ENCODE measurements at places on chromosomes 6 and 20.
A peak's percentile ranks its signal among the peaks of the same experiment; 100 is the strongest.

DNA sequence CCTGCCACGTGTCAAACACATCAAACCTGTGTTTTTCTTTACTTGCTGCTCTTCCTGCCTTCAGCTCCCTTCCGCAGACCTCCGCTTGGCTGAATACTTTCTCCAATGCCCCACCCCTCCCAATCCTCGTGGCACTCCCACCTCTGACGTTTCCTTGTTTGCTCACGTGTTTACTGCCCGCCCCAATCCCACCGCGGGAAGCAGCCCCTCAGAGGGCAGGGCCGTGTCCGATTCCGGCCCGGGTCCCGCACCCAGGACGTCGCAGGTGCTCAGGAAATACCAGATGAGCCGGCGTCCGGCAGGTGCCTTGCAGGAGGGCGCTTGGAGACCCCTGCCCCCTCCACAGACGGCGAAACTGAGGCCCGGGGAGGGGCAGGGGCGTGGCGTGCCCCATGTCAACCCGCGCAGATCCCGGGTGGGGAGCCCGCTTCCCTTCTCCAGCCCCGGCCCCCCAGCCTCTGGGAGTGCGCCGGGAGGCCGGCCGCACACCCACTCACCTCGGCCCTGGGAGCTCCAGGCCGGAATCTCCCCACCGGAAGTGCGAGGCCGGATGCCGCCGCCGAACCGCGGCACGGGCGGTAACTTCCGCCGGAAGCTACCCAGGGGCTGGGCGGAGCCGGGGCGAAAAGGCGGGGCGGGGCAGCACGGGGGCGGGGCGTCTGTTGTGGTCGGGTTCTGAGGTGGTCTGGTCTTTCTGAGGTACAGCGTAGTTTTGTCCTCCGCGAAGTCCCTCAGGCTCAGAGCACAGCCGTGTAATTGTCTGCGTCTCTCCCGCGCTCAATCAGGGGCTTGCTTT is 42.3 kb downstream of the ELMO2 start:
- peak; percentile 82 for DNase-seq

GRCh38 chr6:21949211-21949801 is 347.5 kb downstream of the PRL start:
- DNase-seq, result no peak

- DNase-seq, result no peak
Observed at GRCh38 chr6:158808941-158809678, 10.1 kb downstream of the EZR start.

DNA sequence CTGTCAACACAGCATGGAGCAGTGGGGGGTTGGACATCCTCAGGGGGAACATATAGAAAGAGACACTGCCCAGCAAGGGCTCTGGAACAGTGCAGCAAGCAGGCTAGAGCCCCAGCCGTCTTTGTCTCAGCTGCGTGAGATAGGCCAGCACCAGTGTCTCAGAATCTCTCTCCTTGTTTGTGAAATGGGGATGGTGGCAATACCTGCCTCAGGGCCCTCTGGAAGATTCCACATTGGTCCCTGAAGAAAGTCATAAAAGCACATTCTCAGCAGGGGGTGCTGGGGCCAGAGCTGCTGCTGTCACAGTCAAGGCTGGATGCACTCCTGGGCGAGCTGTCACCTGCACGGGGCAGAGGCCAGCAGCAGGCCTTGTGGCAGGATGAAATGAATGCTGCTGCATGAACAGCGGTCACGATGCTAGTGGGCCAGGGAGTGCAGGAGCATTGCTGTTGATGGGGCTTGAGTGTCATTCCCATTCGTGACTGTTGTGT is 121.7 kb downstream of the SYCP2 start:
- DNase-seq, result no peak

GRCh38 chr20:39885975-39886649 is 802.9 kb downstream of the MAFB start:
- no peak for DNase-seq

DNA sequence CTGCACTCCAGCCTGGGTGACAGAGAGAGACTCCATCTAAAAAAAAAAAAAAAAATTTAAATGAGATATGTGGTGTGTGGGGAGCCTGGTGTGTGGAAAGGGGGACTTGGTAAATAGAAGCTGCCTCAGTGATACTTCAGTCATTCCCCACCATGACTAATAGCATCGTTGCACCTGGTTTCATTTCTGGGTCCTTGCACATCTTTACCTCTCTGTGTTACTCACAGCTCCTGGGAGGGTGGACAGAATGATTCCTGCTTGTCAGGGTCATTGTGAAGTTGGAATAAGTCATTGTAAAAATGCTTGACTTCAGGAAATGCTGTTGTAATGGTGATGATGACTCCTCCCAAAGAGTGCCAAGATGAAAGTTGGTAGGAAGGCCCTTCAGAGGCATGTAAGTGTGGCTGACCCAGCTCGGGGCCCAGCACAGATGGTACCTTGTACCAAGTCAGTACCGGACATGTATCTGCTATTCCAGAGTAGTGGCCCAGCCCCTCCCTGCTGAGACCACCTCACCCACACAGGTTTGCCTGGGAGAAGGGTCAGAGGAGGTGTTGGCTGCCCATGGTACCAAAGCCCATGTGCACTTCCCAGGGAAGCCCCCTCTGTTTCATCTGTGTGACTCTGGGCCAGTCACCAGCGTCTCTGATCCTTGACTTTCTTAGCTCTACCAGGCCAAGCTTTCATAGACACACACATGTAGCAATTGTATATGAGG is 48.4 kb downstream of the PLAGL2 start:
- DNase-seq, result no peak

DNA sequence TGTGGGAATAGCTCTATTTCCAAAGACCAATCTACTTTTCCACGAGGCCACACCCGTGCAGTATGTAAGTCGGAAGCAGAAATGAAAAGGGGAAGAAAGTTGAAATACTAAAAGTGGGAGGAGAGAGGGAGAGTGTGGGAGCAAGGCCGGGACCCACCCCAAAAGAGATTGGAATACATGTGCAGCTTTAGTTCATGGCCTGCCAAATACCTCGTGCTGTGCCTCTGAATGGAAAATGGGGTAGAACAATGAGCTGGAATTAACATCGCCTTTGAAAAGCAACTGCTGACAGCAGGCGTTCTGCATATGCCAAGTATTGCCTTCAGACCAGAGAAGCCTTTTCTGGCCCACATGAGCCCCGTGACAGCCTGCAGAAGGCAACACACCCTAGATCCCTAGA is 155.6 kb downstream of the CD83 start:
- DNase-seq, result no peak

- no peak for DNase-seq
Observed at GRCh38 chr6:34238585-34239499, 2.2 kb downstream of the HMGA1 start.

GRCh38 chr6:89941031-89941762 is 46.9 kb downstream of the GJA10 start:
- DNase-seq, result no peak

GRCh38 chr6:12296604-12297003 is 6.4 kb downstream of the EDN1 start:
- DNase-seq, result no peak

DNA sequence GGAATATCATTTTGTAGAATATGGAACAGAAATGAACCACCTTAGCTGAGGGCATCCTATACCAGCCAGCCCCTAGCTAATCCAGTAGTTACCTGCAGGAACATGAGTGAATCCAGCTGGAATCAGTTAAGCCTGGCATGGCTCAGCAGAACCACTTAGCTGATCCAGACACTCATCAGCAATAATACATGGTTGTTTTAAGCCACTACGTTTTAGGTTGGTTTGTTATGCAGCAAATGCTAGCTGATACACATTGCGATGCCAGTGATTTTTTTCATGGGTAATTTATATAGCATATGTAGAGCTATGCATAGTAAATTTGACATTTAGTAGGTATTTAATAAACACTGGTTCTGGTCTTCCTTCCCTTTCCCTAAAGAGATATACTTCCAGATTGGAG is 201.9 kb upstream of the JAG1 start:
- no peak for DNase-seq

- no peak for DNase-seq
Observed at GRCh38 chr6:77653816-77654215, 977 bp downstream of the MEI4 start.

DNA sequence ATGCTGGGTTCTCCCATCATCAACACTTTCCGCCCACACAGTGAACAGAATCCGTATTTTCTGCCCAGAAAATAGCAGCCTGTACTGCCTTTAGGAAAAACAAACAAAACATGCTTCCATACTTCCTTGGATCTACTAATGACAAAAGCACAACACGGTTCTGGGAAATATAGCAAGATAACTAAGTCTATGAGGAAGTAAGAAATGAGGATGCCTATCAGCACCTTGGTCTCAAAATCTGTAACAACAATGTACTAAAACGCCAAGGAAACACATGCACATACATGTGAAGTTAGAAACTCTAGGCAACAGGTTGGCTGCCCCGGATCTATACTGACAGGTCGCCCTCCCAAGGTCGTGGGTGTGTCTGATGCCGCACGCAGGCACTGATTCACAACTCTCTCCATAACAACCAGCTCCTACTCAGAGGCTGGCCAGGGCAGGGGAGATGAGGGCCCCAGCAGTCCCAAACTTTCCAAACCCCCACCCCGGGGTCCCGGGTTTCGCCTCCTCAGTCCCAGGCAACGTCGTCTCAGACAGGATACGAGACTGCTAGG is 710 bp downstream of the BTBD9 start:
- peak; percentile 56 for DNase-seq

DNA sequence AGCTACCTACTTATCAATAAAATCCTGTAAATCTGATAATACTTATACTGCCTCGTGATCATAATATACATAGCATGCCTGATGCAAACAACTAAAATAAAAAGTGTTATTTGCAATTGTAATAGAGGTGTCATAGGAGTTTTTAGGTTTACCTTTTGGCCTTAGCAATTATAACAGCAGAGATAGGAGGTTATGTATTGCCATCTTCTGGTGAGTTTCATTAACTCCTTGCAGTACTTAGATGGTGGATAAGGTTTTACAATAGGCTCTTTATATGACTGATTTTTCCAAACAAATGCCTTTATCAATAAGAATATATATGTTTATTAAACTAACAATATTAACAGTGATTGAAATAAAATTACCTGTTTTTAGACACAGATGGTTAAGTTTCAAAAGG is 27.8 kb upstream of the MYCT1 start:
- DNase-seq, result no peak

- DNase-seq, result no peak
Observed at GRCh38 chr6:45756606-45757005, 259.1 kb downstream of the CLIC5 start.

GRCh38 chr20:59175861-59176260 is 12.2 kb downstream of the ZNF831 start:
- DNase-seq, result no peak

DNA sequence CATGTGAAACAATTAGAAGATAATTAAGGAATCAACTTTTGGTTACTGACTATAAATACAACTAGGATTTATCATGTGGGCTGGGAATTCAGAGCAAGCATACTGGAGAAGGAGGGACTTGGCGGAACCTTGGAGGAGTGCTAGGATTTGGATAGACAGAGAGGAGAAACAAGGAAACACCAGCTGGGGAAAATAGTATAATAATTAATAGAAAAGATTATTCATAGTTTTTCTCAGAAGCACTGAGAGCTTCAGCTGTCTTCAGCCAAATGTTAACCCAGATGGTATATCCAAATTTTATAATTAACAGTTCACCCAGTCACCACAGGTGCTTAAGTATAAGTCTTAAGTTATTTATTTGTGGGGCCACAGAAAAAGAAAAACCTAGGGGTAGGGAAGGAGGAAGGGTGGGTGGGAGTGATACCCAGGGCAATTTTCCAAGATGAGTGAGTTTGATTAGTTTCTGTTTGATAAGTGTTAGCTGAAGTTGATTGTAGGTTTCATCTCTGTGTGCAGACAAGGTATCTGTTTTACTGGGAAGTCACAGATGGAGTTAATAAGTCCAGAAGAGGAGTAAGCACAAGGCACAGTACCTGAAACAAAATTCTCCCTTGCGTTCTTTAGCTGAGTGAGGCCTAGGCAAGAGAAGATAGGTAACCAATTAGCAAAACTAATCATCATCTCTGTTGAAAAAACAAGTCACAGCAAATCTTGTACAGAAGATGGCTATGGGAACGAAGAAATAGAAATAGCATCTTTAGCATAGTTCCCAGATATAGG is 175.5 kb downstream of the TFAP2B start:
- no peak for DNase-seq

DNA sequence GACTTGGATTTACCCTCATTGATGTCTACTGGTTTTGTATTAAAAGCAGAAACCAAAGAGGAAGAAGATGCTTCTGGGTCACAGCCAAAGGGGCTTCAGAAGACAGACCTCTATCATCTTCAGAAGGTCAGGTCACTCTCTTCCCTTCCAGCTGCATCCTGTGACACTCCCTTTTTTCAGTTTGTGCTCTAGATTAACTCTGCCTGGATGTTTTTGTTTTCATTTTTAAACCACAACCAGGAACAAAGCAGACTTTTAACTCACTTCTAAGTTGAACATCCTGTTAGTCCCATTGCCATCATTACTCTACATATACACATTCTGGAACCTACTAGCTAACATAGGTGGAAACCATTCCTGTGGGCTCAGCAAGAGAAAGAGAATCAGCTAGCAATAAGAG is 45.2 kb downstream of the AKIRIN2 start:
- no peak for DNase-seq

DNA sequence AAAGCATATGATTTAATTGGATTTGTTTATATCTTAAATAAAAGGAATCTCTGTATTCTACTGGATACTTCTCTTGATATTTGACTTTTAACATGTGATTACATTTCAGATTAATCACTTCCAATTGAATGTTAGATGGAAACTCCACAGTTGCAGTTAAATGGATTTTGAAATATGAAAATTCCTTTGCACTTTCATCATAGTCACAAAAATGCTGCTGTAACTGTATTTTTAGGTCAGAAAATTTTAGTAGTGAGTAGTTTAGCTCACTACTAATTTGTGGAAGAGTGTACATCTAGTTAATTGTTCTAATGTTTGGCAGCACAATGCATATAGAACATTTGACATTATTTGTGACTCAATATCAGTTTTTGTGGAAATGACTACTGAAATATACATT is 26.8 kb downstream of the PTCHD4 start:
- no peak for DNase-seq

DNA sequence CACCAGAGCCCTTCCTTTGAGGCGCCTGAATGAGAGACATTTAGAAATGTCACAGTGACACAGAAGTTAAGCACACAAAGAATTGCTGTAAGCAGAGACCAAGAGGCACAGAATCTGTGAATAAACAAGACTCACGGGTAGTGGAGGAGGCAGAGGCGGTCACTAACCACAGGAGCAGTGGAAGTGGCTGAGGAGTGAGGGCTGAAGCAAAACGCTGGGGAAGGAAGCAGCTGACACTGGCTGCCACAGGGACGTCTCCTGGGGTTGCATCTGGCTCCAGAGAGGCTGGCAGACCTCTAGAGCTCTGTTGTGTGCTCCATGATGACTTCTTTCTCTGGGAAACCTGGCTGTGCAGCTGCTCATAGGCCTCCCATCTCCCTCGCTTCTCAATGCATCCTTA is 65.0 kb upstream of the SLC2A12 start:
- no peak for DNase-seq
